ENCODE measurements at places on chromosomes 5 and 9. TPM values are rescaled to one million over a fixed set of nuclear protein-coding genes. Genes with fewer than 3 reads are reported as not detected.

RGS7BP gene
- polyA plus RNA-seq = not detected

SGCD gene
- polyA plus RNA-seq = not detected

DNA sequence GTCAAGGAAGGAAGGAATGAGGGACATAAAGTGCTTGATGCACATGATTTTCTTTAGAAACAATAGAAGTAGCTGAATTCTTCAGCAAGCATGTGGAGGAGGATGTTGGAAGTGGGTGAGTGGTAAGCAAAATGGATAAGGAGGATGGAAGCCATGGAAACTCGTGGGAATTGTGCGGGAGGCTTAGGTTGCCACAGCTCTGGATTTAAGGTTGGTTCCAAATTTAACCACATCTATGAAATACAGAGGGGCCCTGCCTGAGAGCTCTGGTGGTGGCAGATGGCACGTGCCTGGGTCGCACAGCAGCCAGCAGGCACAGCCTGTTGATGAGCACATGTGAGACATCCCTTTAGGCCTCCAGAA is 284.7 kb downstream of the SMARCA2 start:
- peaks cover 13% of the 10 kb centered on the region for H3K27me3 ChIP-seq
- no peak for DNase-seq
- no peaks in the 10 kb centered on the region for H3K4me1 ChIP-seq
- H3K4me3 ChIP-seq = no peak overlapping the region
- H3K27ac ChIP-seq = no peak overlapping the region

DNA sequence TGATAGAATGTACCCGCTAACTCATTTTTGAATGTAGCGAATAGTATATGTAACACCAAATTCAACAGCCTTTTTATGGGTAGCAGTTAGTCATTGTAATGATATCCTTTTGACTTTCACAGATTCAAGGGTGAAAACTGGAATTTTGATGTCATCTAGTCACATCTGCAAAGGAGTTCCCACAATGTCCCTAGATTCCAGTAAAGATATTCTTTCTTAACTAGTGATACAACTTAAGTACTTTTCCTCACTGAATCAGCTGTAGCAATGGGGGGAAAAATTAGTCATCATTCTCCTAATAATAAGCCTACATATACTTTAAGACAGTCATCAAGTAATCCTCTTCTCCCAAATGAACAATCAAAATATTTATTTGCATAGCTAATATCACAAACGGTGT is 11.5 kb upstream of the SSBP2 start:
- H3K4me3 ChIP-seq = no peak overlapping the region
- no peak for DNase-seq
- peaks cover 4% of the 10 kb centered on the region for H3K27me3 ChIP-seq
- no peak overlapping the region for H3K27ac ChIP-seq
- no peaks in the 10 kb centered on the region for H3K4me1 ChIP-seq
- no peaks in the 10 kb centered on the region for H3K36me3 ChIP-seq

DNA sequence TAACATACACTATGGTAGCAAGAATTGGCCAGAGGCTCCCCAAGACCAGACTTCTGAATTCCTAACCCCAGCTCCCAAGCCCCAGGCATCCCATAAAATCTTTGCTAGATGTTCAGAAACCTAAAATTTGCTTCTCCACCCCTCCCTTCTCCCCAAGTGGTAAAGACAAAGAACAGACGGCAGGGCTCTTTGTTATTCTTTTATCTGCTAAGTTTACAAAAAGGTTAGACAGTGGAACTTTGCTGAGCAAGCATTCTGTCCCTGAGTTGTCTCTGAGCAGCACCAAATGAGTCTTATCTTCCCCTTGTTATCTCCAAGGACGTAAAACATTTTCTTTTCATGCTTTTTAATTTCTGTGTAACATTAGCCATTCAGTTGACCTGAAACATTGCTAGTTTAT is 30.2 kb downstream of the TJP2 start:
- no peaks in the 10 kb centered on the region for H3K27me3 ChIP-seq
- no peak for DNase-seq
- H3K4me1 ChIP-seq = peaks cover 18% of the 10 kb centered on the region
- no peak overlapping the region for H3K4me3 ChIP-seq
- no peaks in the 10 kb centered on the region for H3K36me3 ChIP-seq

DNA sequence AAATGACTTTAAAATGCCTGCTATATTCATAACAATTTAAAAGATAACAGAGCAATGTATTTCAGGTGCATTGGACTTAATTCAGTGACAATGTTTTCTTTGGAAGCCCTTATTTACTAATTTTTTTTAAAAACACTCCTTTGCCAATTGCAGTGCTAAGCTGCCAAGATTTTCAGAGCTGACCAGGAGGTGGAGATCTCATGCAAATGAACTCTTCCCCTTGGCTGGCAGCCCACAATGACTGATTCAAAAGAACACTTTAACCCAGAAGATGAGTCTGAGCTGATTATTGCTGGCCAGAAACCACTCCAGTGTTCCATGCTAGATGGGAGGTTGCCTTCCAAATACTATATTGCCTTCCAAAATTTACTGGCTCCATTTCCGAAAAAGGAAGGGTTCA is 128.3 kb upstream of the CCNH start:
- DNase-seq = no peak
- H3K4me3 ChIP-seq = no peak overlapping the region
- no peaks in the 10 kb centered on the region for H3K36me3 ChIP-seq
- no peaks in the 10 kb centered on the region for H3K27me3 ChIP-seq

- peaks cover under 1% of the 10 kb centered on the region for H3K4me1 ChIP-seq
- no peaks in the 10 kb centered on the region for H3K36me3 ChIP-seq
- no peak overlapping the region for H3K27ac ChIP-seq
- H3K27me3 ChIP-seq = peaks cover 7% of the 10 kb centered on the region
Observed at GRCh38 chr9:5443850-5444249, 6.1 kb upstream of the PLGRKT start.

DNA sequence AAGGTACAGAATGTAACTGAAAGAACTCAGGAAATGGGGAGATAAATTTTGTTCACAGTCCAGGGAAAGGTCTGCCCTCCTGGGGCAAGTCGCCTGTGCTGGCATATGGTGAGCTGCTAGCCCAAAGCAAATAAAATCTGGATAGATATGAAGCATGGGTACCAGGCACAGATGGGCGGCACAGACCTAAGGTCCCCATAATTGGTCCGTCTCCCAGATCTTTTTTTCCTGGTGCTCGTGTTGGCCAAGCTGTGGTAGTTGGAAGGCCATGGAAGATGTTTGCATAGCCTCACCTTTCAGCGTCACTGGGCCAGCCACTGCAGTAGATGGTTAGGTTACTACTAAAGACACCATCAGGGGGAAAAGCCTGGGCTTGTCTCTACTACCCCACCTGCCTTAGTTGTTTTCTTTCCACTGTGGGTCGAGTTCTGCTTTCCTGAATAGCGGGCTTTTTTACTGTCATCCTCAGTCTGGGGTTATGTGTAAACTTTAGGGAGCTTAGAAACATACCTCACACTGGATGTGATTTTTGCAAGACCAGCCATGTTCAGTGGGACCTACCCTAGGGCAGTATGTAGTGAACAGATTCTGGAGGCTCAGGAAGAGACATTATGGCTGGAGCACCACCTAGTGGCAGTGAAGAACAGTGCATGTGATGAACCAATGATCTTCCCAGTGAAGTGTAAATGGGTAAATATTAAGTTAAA is 24.2 kb upstream of the GLRX start:
- peaks cover 15% of the 10 kb centered on the region for H3K4me1 ChIP-seq
- peaks cover 4% of the 10 kb centered on the region for H3K27me3 ChIP-seq
- no peak overlapping the region for H3K4me3 ChIP-seq
- DNase-seq = peak; percentile 61
- no peak overlapping the region for H3K27ac ChIP-seq
- no peaks in the 10 kb centered on the region for H3K36me3 ChIP-seq

GRCh38 chr5:53431665-53432064 is 48.8 kb upstream of the FST start:
- H3K4me1 ChIP-seq = no peaks in the 10 kb centered on the region
- no peaks in the 10 kb centered on the region for H3K36me3 ChIP-seq
- no peak overlapping the region for H3K27ac ChIP-seq
- H3K27me3 ChIP-seq = no peaks in the 10 kb centered on the region
- no peak overlapping the region for H3K4me3 ChIP-seq

GRCh38 chr5:123450640-123451039 is 27.4 kb upstream of the CEP120 start:
- H3K36me3 ChIP-seq = no peaks in the 10 kb centered on the region
- no peaks in the 10 kb centered on the region for H3K4me1 ChIP-seq
- DNase-seq = no peak
- H3K27me3 ChIP-seq = peaks cover 4% of the 10 kb centered on the region

- DNase-seq = peak; percentile 50
- no peak overlapping the region for H3K27ac ChIP-seq
- H3K4me3 ChIP-seq = no peak overlapping the region
- H3K4me1 ChIP-seq = no peaks in the 10 kb centered on the region
- no peaks in the 10 kb centered on the region for H3K27me3 ChIP-seq
- H3K36me3 ChIP-seq = no peaks in the 10 kb centered on the region
Observed at GRCh38 chr9:95167998-95168397, 149.5 kb downstream of the FANCC start.

DNA sequence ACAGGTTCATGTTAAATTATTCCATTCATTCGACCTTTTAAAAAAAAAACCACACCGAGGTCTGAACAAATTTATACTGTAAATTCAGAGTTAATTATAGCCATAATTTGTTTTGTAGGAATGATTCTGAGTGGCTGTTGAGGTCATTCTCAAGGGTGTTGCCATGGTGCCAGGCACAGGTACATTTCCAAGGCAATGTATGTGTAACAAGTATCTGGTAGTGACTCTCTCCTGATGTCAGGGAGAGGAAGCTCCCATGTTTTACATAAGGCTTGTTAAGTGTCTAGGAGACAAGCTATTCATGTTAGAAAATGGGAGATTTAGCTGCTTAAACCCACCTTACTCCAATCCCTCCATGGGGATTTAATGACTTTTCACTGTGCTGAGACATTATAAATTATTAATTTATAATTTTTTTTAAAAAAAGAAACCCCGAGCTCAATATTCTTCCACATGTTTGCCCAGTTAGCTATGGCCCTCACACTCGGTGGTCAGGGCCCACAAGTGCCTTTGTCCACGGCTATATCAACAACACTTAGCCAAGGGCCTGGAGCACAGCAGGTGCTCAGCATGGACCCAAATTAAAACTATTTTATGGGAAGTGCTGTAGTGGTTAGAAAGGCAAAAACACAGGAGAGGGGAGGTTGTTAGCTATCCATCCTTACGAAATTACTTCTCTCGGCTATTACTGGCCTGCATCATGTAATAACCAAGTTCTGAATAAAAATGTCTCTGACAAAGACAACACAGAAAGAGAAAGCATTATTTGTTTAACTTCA is 154.6 kb upstream of the GNA14 start:
- peaks cover 27% of the 10 kb centered on the region for H3K4me1 ChIP-seq
- H3K36me3 ChIP-seq = peaks cover 9% of the 10 kb centered on the region
- DNase-seq = no peak
- H3K27me3 ChIP-seq = no peaks in the 10 kb centered on the region
- H3K4me3 ChIP-seq = no peak overlapping the region
- H3K27ac ChIP-seq = no peak overlapping the region

PAEP gene
- not detected for polyA plus RNA-seq

GRCh38 chr9:96192710-96193109 is 109.3 kb downstream of the HSD17B3 start:
- no peaks in the 10 kb centered on the region for H3K4me1 ChIP-seq
- H3K36me3 ChIP-seq = peaks cover 4% of the 10 kb centered on the region
- peaks cover 14% of the 10 kb centered on the region for H3K27me3 ChIP-seq
- no peak overlapping the region for H3K27ac ChIP-seq

GRCh38 chr9:128025736-128026135 is 41.4 kb downstream of the NAIF1 start:
- peak overlapping the region; percentile 96 for H3K27ac ChIP-seq
- H3K4me1 ChIP-seq = peaks cover 82% of the 10 kb centered on the region
- peaks cover 11% of the 10 kb centered on the region for H3K27me3 ChIP-seq
- no peaks in the 10 kb centered on the region for H3K36me3 ChIP-seq
- no peak for DNase-seq

DNA sequence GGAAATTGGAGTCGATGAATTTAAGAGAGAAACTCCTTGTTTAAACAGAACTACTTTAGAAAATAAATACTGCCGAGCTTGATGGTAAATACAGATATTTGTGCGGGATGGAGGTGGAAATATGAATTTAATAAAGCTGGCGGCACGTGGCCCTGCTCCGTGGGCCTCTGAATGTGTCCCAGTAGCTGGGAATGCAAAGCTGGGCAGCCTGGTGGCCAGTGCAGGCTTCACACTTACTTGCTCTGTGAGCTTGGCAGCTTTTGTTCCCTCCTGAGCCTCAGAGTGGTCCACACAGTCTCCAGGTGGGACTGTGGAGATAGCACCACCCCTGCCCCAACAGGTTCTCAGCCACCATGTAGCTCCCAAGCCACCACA is 45.9 kb downstream of the BARX1 start:
- H3K4me3 ChIP-seq = no peak overlapping the region
- no peak for DNase-seq
- peaks cover 4% of the 10 kb centered on the region for H3K27me3 ChIP-seq
- no peaks in the 10 kb centered on the region for H3K36me3 ChIP-seq

ROR2 gene
- polyA plus RNA-seq = not detected

GRCh38 chr5:144484124-144484897 is 313.6 kb downstream of the KCTD16 start:
- no peak overlapping the region for H3K4me3 ChIP-seq
- H3K27me3 ChIP-seq = no peaks in the 10 kb centered on the region
- H3K36me3 ChIP-seq = no peaks in the 10 kb centered on the region
- DNase-seq = no peak
- H3K27ac ChIP-seq = no peak overlapping the region

DNA sequence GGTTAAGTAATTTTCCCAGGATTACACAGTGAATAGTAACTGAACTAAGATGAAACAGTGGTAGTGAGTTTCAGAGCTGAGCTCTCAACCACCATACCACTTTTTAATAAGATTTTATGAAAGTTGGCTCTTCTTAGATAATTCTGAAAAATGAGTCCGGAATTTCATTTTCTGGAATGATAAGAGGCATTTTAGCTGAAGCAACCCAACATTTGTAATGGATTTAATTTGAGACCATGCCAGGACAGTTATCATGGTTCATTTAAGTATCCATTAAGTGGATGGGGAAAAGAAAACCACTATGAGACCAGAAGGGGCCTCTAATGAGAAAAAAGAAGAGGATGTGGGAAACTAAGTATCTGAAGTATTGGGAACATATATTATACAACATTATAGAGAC is 464.7 kb upstream of the C9orf72 start:
- H3K4me1 ChIP-seq = no peaks in the 10 kb centered on the region
- no peak for DNase-seq
- H3K4me3 ChIP-seq = no peak overlapping the region
- no peaks in the 10 kb centered on the region for H3K36me3 ChIP-seq
- no peaks in the 10 kb centered on the region for H3K27me3 ChIP-seq

- peak overlapping the region; percentile 91 for H3K27ac ChIP-seq
- peak overlapping the region; percentile 90 for H3K4me3 ChIP-seq
- H3K36me3 ChIP-seq = peaks cover 4% of the 10 kb centered on the region
Observed at GRCh38 chr5:131272724-131273123, 8.9 kb downstream of the CDC42SE2 start.

SLC2A6 gene
- polyA plus RNA-seq = 4.4 TPM

DNA sequence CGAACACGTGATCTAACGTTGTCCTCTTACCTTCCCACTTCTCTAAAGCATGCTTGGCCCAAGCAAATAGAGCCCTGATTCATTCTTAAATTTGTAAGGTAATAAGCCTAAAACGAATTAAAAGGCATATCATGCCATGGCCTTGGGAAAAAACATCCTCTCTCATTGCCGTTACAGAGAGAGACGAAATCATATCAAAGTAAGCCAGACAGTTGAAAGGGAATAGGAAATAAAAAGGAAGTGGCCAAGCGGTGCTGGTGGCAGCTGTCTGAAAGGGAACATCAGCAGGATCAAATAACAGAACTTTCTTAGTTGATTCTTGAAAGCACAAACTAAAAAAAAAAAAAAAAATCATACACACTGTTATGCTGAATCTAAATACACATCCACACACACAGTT is 49.1 kb upstream of the CDH6 start:
- H3K4me1 ChIP-seq = no peaks in the 10 kb centered on the region
- no peak overlapping the region for H3K4me3 ChIP-seq
- DNase-seq = no peak
- H3K27me3 ChIP-seq = peaks cover 3% of the 10 kb centered on the region
- H3K27ac ChIP-seq = no peak overlapping the region
- H3K36me3 ChIP-seq = no peaks in the 10 kb centered on the region

BAAT gene
- not detected for polyA plus RNA-seq

Data from immature natural killer cell (primary cell).